Stimulated activated CD8-positive, alpha-beta memory T cell treated with anti-CD3 and anti-CD28 coated beads, Interleukin-2, amount 100 ng/mL, for 1 hour (primary cell): ENCODE measurements at places on chromosomes 3 and 15.

- no peak for DNase-seq
Observed at GRCh38 chr3:161498259-161498921, 1.8 kb downstream of the OTOL1 start.

DNA sequence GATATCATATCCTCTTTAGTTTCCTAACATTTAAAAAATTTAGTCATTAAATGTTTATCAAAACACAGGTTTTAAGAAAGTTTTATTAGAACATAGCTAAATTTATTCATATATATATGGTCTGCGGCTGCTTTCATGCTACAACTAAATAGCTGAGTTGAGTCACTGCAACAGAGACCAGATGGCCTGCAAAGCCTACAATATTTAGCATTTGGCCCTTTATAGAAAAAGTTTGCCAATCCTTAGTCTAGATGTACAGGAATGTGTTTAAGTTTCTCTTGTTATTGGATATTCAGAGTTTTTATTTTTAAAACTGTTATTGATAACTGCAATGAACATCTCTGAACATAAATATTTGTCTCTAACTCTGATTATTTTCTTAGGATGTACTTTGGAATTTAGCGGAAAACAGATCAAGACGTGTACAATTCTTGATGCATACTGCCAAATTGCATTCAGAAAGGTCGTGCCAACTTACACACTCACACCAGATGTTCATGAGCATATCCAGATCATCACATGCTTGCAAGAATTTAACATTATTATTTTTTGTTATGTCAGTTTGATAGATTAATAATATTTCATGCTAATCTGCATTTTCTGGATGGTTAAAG lies 157.9 kb downstream of the STAC start:
- no peak for DNase-seq

DNA sequence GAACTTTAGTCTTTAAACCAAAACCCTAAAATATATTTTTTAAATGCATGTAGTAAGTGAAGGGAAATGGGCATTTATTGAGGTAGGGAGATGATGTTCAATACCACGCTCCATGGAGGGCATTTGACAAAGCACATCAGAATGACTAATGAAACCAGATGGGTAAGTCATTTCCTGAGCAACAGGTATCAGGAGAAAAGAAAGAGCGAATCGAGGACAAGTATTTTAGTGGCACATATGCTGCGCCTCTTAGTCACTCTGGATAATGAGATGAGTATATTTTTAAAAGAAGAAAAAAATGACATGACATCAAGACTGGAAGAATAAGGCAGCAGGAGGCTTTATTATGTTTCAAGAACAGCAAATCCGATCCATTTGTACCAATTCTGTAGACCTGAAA lies 129.0 kb upstream of the ARHGEF3 start:
- no peak for DNase-seq

GRCh38 chr3:101819649-101820206 lies 29.6 kb upstream of the NFKBIZ start:
- DNase-seq: no peak

DNA sequence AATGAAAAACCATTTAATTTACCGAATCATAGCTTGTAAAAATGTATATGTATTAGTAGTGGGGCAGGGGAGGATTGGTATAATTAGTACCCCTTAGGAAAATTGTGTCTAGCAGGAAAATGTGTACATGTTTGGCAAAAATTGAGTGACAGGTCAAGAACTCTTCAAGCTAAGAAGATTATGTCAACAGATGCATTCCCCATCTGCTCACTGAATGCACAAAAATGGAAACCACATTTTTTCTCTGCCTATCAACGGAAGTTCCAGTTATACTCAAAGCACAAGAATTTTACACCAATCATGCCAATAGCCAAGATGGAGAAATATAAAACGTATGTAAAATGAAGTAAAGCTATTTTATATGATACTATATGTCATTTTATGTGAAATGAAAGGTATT lies 377.8 kb downstream of the KCNH8 start:
- no peak for DNase-seq

DNA sequence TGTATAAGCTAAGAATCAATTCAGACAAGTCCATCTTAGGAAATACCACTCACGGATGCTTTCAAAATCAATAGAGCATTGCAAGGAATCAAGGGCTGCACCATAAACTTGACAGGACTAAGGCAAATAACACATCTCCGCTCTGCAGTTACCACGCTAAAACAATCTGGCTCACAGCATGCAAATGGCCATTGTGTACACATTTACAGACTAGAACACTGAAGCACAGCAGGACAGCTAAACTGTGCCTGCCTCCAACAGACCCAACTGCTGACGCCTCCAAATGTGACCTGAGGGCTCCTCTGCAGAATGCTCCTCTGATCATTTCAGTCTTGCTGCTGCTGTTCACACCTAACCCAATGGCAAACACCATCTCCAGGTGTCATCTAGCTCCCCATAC lies 104.3 kb downstream of the MEX3B start:
- no peak for DNase-seq

GRCh38 chr3:125048282-125048681 lies 7.5 kb downstream of the HEG1 start:
- no peak for DNase-seq

DNA sequence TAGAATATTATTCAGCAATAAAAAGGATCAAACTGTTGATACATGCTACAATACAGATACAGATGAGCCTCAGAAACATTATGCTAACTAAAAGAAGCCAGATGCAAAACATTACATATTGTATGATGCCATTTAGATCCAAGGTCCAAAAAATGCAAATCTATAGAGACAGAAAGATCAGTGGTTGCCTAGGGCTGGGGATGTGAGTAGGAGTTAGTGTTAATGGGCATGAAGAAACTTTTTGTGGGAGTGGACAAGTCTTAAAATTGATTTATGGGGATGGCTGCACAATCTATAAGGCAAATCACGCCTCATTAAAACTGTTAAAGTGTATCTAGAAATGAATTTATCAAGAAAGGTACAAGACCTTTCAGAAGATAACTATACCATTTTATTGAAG lies 45.0 kb downstream of the EHHADH start:
- no peak for DNase-seq

DNA sequence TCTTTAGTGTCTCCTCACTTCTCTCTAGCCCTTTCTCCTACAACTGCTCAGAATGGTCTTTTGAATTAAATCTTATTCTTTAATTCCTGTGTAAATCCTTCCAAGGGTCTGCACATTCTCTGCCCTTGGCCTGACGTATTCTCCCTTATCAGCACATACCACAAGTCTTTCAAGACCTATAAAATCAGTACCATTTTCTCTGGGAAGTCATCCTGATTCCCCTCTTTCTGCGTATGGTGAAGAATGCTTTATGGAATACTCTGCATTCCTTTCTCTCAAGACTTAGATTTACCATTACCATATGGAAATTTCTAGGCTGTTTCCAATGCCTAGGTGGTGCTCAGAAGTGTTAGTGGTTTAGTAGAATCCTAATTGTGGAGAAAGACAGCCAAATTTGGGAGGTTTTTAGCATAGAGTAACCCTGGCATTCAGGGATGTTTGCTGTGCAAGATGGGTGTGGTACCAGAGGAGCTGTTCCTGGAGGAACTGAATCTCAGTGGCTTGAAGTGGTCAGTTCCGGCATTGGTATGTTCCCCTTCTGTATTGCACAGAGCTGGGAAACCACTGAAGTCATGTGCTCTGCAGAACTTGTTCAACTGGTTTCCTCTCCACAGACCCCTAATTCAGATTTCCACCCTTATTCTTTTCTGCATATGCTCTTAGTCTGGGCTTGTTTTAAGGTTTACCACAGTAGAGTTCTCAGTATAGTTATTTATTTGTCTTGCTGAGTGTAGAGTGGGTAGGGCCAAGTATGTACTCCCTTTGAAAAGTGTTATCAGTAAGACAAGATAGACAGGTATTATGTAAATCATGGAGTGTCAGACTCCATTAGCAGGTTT lies 24.5 kb downstream of the IQGAP1 start:
- no peak for DNase-seq

DNA sequence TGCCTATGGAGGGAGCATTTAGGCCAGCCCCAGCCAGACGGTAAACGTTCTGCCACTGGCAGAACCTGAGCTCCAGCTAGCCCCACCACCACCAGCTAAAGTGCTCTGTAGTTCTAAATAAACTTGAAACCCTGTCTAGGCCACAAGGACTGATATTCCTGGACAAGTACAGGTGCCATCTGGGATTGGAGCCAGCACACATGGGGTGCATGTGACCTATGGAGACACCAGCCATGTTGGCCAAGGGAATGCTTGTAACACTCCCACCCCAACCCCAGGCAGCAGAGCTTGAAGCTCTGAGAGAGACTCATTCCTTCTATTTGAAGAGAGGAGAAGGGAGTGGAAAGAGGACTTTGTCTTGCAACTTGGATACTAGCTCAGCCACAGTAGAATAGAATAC lies 284.5 kb upstream of the DCBLD2 start:
- no peak for DNase-seq

- DNase-seq: no peak
Observed at GRCh38 chr3:55090746-55091145, 162.9 kb upstream of the LRTM1 start.

DNA sequence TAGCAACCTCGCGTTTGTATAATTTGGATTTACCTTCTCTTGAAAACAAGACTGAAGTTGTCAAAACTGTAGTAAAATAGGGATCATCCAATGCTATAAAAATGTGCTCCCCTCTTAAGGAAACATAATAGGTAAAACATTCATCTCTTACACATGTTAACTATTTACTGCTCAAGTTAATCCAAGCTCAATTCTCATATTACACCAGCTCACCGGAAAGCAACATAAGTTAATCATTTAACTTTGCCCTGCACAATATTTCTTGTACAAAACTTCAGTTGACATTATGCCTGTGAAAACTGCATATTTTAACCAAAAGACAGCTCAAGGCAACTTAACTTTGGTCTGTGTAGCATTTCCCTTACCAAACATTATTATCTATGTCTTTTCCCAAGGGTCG lies 634.2 kb downstream of the NAALADL2 start:
- DNase-seq: no peak

- no peak for DNase-seq
Observed at GRCh38 chr15:31096563-31096962, 5.0 kb downstream of the TRPM1 start.

- no peak for DNase-seq
Observed at GRCh38 chr3:59809016-59809415, 759.2 kb upstream of the CFAP20DC start.

DNA sequence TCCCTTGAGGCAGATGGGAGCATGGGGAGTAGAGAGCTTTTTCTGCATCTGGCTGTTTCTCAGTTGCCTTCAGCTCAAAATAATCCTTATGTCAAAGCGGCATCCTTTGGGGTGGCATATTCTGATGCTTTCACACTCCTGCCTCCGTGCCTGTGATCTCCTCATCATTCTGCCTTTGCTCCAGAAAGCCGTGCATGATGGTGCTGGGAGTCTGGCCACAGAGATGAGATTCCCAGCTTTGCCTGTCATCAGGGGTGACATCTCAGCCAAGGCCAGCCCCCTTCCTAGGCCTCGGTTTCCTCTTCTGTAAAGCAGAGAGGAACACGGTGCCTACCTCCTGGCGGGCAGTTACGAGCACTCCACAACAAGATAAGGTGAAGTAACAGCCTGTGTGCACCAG lies 96.3 kb upstream of the ALDH1A3 start:
- DNase-seq: no peak

- DNase-seq: no peak
Observed at GRCh38 chr3:46471371-46471914, 6.7 kb upstream of the LTF start.

- DNase-seq: no peak
Observed at GRCh38 chr3:1787094-1787493, 311.6 kb upstream of the CNTN4 start.

DNA sequence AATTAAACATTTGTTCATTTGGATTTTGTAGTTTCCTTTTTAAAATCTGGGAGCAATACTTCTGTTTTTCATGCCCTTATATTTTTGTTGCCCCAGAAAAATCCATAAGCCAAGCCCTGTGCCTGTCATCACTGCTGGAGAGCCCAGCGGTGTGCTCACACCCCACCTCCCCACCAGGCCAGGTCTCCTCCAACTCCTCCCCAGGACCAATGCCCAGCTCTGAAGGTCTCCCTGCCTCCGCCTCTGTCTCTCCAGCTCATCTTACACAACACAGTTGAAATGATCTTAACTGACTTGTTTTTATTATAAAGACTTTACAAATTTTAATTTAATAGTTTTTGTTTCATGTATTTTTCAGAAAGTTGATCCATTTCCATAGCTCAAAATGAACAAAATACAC lies 66.4 kb downstream of the RHCG start:
- DNase-seq: no peak

DNA sequence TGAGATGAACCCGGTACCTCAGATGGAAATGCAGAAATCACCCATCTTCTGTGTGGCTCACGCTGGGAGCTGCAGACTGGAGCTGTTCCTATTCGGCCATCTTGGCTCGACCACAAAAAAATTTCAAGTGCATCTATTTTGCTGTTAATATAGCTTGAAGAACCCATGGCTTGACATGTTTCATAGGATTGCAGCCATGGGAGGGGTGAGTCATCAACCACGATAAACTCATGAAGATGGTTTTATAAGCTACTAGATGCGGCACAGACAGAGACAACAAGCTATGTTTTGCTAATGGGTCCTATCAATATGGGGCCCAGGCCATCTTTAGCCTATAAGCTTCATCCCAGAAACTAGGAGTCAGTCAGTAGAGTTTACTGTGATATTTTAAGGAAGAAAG lies 100.4 kb upstream of the PHLDB2 start:
- no peak for DNase-seq

DNA sequence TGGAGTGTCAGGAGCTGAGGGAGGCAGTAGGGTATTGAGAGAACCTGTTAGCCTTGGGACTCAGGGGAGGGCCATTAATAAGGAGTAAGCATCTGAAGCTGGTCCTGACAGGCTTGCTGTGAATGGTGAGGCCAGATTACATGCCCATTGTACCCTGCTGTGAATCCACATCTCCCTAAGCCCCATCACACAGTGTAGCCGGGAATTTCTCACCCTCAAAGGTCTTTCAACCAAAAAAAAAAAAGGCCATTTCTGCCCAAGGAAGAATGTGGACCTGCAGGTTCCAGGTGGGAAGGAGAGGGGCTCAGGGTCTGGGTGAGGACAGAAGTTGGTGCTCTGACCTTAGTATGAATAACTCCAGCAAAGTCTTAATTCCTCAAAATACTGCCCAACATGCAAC lies 37.2 kb downstream of the MAGEF1 start:
- no peak for DNase-seq

DNA sequence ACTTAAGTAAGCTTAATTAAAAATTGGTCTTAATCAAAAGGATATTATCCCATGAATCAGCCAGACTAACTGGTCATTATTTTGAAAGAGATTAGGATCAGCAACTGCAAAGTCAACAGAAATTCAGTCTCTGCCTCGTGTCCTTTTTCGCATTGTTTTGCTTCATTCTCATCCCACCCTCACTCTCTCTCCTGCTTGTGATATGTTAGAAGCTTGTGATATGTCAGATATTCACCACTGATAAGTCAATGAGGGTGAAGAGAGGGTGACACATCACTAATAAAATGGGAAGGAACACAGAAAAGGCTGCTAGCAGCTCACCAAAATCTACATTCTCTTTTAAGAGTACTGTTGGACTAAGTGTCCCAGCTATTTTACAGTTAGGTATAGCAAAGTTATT lies 146.1 kb downstream of the SUCNR1 start:
- DNase-seq: no peak
